ENCODE measurements at places on chromosomes 1 and 21. TPM values are rescaled to one million over a fixed set of nuclear protein-coding genes. Genes with fewer than 3 reads are reported as not detected.

TMEM269 gene
- not detected for total RNA-seq

ADAM30 gene
- not detected for total RNA-seq

KLF17 gene
- total RNA-seq, result 0.26 TPM

MRPL9 gene
- total RNA-seq, result 73.0 TPM

FAM72A gene
- 4.4 TPM for total RNA-seq

IVNS1ABP gene
- total RNA-seq, result 46.6 TPM

PPIAL4G gene
- 0.06 TPM for total RNA-seq

ERVH48-1 gene
- not detected for total RNA-seq

CSF3R gene
- total RNA-seq, result not detected

ADCY10 gene
- total RNA-seq, result 0.26 TPM

HSF2BP gene
- total RNA-seq, result 1.2 TPM

MCL1 gene
- 265 TPM for total RNA-seq

C1orf141 gene
- total RNA-seq, result not detected

DMBX1 gene
- not detected for total RNA-seq

GPR37L1 gene
- not detected for total RNA-seq

IL22RA1 gene
- 0.25 TPM for total RNA-seq

C1orf185 gene
- not detected for total RNA-seq

HAPLN2 gene
- not detected for total RNA-seq

PGBD5 gene
- total RNA-seq, result 0.06 TPM

NOS1AP gene
- total RNA-seq, result not detected

RIMS3 gene
- total RNA-seq, result 0.06 TPM

CASQ2 gene
- not detected for total RNA-seq

TEKT2 gene
- total RNA-seq, result not detected

RGS13 gene
- total RNA-seq, result not detected

CFAP74 gene
- not detected for total RNA-seq

GABPA gene
- total RNA-seq, result 27.2 TPM

PROX1 gene
- total RNA-seq, result 0.12 TPM

MAEL gene
- not detected for total RNA-seq

CLCNKB gene
- total RNA-seq, result not detected

TRIM45 gene
- 1.2 TPM for total RNA-seq

NPHS2 gene
- not detected for total RNA-seq

ESPN gene
- total RNA-seq, result not detected

LEPROT gene
- total RNA-seq, result 47.8 TPM

MPL gene
- total RNA-seq, result not detected

C1QTNF12 gene
- total RNA-seq, result 0.40 TPM

FAM177B gene
- not detected for total RNA-seq

SMAP2 gene
- 18.6 TPM for total RNA-seq

FOXO6 gene
- total RNA-seq, result 0.06 TPM

NCAM2 gene
- total RNA-seq, result 5.5 TPM

BEND5 gene
- not detected for total RNA-seq

HUNK gene
- under 0.01 TPM for total RNA-seq

All from aortic smooth muscle cell (primary cell).